NCI-H1417 treated with DMSO at 0.1 percent for 48 hours (cell line): ENCODE measurements at places on chromosomes 11 and 22.

GRCh38 chr11:96263238-96263763, 79.7 kb downstream of the MAML2 start:
- no peak for DNase-seq

DNA sequence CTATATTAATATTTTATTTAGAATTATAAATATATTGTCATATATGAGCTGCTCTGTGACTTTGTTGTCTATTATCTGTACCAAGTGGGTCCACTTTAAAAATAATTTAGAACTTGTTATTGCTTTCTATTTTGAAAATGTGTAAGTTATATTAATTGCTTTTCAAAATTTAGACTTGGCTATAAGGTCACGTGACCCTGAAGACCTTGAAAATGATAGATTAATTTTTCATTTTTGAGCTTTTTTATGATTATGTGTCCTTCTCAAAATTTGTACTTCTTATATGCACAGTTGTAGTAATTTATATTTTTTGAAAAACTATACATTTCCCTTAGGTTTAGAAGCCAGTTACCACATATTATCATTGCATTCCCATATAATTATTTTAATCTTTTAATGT, 697.0 kb upstream of the ANO5 start:
- DNase-seq: no peak

GRCh38 chr22:46531581-46532175, 5.7 kb downstream of the CELSR1 start:
- no peak for DNase-seq

- no peak for DNase-seq
Measured at GRCh38 chr11:106238704-106239360, 161.4 kb downstream of the AASDHPPT start.

GRCh38 chr11:130118636-130119387, 40.8 kb upstream of the ST14 start:
- DNase-seq: no peak

- DNase-seq: no peak
Measured at GRCh38 chr11:100777103-100777502, 90.0 kb downstream of the ARHGAP42 start.

- DNase-seq: no peak
Measured at GRCh38 chr11:84211896-84212295, 925.7 kb upstream of the CCDC90B start.

DNA sequence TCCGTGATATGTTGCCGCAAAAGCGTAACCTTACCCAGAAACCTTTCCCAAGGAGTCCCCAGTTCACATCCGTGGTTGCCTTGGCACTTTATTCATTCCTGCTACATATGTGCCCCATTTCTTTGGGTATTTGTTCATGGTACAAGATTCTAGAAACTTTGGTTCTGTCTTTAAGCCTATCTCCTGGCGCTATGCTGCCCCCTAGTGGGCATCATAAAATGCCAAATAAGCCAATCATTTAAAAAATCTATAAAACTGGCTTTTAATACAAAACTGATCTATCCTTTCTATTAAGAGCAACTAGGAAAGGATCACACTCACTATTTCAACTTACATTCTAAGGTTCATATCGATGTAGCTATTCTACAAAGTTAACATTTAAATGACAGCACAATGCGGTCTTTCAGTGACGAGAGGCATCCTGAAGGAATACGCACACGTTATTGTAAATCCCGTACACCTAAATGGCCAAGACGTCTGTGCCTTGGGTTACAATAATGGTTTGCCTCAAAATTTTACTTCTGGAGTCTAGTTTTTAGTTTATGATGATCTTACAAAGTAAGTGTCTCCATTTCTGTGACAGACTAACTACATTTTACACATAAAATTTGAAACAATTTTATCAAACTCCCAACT, 16.2 kb downstream of the PIWIL3 start:
- DNase-seq: no peak

- DNase-seq: no peak
Measured at GRCh38 chr22:29702931-29703501, 16.8 kb upstream of the CABP7 start.

DNA sequence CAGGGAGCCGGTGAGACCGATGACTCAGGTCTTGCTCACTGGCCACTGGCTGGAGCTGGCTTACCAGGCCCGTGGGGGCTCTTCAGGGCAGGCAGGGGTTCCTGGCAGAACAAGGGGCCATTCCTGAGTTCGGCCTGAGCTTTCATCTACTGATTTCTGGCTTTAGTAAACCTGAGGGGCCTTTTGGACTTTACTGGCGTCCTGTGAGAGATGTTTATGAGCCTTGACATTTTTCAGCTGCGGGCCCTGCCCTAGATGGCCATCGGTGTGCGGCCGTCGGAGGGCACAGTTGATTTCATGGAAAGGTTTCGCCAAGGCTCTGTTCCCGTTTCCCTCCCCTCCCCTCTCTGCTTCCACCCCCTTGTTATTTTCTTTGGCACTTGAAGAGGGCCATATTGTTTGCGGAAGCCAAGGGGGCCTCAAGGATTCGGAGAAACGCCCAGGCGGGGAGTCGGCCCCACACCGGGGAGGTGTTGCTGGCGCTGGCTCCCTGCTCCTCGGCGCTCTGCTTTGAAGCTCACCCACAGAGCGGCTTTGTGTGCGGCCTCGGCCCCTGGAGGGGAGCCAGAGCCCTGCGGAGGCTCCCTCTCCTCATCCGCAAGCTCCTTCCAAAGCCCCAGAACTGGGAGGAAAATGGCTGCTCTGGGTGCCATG, 17.7 kb downstream of the ELF5 start:
- no peak for DNase-seq

- DNase-seq: peak; percentile 31
Measured at GRCh38 chr11:33692013-33692504, 8.6 kb downstream of the C11orf91 start.

DNA sequence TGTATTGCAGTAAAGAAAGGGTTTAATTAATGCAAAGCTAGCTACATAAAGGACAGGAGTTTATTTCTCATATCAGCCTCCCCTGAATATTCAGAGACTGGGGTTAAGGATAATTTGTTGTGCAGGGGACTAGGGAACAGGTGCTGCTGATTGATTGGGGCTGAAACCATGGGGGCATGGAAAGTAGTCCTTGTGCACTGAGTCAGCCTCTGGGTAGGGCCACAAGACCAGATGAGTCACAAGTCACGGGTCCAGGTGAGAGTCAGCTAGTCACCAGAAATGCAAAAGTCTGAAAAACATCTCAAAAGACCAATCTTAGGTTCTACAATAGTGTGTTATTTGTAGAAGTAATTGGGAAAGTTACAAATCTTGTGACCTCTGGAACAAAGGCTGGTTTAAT, 32.9 kb upstream of the SYT13 start:
- no peak for DNase-seq

- no peak for DNase-seq
Measured at GRCh38 chr11:61618978-61619377, 38.1 kb upstream of the SYT7 start.

- no peak for DNase-seq
Measured at GRCh38 chr11:101692980-101693379, 109.2 kb upstream of the TRPC6 start.

DNA sequence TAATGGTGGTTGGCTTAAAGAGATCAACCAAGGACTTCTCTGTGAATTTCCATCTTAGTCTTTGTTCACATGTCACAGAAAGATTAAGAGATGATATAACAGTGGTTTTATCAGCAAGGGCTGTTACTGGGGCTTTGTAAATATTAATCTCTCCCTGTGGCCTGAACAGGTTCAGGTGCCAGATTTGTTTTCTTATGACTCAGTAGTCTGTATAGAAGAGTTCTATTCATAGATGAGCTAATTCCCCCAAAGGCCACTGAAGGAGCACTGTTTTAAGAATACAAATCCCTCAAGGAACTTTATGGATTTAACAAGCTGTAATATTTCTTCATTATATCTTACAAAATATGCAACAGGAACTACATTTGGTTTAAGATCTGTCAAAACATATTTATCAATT, 50.4 kb downstream of the TCP11L1 start:
- DNase-seq: no peak

DNA sequence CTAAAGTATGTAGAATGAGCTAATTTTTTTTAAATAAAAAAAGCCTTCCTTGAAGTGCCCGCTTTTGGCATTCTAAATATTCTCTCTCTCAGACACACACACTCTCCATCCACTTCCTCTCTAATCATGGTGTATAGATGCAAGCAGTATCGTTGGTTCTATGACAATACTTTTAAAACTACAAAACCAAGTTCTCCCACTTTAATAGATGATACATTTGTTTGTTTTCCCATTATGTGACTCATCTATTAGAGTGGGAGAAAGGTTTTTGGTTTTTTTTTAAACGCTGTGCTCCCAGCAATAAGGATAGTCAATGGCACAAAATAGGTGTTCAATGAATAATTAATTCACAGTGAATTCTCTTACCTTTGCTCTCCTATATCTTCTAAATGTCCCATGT, 44.6 kb downstream of the FZD4 start:
- no peak for DNase-seq
